Trophoblast cell (in vitro differentiated cells and primary cell): ENCODE measurements at places on chromosomes 11 and 22.

GRCh38 chr22:38193580-38193979, 8.2 kb upstream of the MAFF start:
- DNase-seq, result peak; percentile 45

GRCh38 chr11:72102631-72102945, 509 bp downstream of the LAMTOR1 start:
- DNase-seq, result no peak

DNA sequence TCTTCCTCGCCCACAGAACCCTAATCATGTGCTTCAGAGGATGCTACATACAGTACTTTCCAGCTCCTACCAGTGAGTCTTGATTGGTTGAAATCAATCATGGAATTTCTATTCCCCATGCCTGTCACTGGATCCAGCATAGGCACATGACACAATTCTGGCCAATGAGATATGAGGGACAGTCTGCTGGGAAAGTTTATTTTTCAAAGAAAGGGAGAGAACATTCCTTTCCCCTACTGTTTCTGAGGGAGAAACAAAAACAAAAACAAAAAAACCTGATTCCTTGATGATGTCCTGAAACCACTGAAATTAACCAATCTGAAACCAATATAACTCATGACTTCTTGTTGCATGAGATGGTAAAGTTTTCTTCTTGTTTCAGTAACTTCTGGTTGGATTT, 3.3 kb upstream of the RCN1 start:
- DNase-seq, result no peak

GRCh38 chr11:75191330-75191717, 40.4 kb downstream of the SLCO2B1 start:
- no peak for DNase-seq

DNA sequence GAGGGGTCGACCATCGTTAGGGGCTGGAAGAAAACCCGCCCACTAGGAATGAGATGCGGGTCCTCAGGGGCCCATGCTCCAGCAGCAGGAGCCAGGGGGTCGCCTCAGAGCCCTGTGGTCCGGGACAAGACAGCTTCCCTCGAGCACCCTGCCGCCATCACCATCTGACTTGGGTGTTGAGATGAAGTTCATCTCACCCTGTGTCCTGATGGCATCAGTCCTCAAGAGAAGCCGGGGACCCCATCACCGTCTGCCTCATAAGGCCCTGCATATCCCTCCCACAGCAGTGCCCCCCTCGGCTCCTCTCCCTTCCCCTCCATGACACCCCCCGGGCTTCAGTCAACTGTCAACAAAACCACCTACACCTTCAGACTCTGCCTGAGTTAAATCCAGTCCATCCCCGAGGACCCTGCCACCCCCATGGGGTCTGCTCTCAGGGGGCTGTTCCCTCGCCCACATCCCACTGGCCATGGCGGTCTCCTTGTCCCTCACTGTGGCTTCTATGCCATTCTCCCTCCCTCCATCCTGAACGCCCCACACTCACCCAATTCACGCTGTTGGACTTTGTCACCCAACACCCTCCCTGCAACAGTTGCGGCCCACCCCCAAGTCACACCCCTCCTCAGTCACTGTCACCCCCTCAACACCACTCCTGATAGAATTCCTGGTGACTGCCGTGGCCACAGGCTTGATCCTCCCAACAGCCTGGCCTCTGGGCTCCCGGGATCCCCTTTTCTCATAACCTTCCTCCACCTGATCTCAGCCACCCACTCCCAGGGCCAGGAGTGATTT, 87.7 kb upstream of the RTL6 start:
- no peak for DNase-seq

- no peak for DNase-seq
Observed at GRCh38 chr22:44245438-44245837, 64.7 kb downstream of the PARVG start.

- no peak for DNase-seq
Observed at GRCh38 chr22:36787204-36787988, 11.5 kb upstream of the IFT27 start.

- no peak for DNase-seq
Observed at GRCh38 chr22:27311698-27312550, 489.6 kb downstream of the MN1 start.

DNA sequence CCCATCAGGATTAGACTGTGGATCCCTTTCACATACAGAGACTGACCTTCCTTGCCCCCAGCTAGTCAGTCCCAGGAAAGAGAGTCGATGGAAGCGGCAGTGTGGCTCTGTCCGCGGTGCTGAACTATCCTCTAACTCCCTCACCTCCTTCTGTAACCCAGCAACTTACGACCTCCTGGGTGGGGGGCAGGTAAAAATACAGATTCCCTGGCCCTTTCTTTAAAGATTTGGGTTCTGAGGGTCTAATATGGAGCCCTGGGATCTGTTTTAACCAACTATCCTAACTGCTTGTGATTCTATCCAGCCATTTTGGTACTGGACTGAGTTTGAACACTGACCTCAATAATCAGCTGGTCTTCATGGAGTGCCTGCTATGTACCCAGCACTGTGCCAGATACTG, 23.2 kb downstream of the MFNG start:
- no peak for DNase-seq

GRCh38 chr11:15912825-15913224, 443.5 kb downstream of the SOX6 start:
- no peak for DNase-seq

DNA sequence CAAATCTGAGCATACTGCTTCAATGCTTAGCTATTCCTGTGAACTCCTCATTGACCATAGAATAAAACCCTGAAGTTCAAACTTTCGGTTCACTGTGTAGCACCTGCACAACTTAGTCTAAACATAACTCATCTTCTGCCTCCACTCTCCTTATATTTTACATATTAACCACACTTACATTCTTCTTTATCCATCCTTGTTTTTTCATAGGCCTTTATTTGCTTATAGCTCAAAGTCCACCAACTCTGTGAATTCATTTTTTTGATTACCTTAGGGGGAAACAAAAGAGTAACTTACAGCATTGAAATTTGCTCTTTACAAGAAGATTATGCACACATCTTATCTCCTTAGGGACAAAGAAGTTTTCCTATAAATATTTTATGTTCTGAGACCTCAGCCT, 521.6 kb upstream of the FAT3 start:
- no peak for DNase-seq
